ENCODE measurements at places on chromosomes 13 and 19.
A peak's percentile ranks its signal among the peaks of the same experiment; 100 is the strongest.

DNA sequence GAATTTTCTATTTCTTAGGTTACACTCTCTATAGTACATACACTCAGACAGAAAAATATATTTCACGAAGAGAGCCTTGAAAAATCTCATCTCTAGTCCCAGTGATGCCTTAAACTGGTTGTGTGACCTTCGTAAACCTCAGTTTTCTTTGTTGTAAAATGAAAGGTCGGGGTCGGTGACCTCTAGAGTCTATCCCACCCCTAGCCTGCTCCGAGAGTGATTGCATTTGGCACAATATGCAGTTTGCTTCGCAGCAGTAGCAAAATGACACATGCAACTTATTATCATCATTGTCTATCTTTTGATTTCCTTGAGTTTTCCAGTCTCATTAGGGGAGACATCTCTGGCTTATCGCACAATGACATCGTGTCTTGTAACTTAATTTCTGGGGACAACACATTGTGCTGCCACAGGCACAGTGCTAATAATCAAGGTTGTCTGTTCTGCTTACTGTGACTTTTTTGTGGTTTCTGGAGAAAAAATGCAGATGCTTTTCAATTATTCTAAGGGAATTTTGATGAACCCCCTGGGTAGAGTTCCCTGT is 115.0 kb downstream of the GGACT start:
- DNase-seq = no peak

DNA sequence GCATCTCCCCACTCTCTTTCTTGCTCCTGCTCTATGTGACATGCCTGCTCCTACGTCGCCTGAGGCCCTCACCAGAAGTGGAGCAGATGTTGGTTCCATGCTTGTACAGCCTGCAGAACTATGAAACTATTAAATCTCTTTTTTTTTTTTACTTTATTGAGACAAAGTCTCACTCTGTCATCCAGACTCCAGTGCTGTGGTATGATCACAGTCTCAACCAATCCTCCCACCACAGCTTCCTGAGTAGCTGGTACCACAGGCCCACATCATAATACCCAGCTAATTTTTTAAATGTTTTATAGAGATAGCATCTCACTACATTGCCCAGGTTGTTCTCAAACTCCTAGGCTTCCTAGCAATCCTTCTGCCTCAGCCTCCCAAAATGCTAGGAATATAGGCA is 1067.7 kb downstream of the PCDH9 start:
- DNase-seq = no peak

GRCh38 chr19:44741841-44742329 is 6.6 kb upstream of the BCL3 start:
- DNase-seq = peak; percentile 87

DNA sequence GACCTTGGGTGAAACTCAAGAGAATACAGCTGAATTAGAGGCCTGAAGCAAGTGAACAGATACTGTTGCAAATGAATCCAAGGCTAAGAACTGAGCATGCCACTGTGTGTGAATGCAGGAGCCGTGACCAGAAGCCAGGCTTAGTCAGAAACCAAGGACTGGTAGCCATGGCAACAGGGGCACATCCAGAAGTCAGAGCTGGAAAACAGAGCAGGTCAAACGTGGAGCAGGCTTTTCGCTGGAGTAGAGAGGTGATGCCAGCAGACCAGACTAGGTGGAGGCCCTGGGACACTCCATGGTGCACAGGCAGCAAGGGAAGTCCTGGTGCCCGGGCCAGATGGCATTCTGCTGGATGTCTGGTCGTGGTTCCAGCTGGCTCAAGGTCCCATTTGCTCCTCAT is 564.1 kb downstream of the PCDH9 start:
- no peak for DNase-seq

- no peak for DNase-seq
Observed at GRCh38 chr19:7216373-7216902, 77.8 kb downstream of the INSR start.

DNA sequence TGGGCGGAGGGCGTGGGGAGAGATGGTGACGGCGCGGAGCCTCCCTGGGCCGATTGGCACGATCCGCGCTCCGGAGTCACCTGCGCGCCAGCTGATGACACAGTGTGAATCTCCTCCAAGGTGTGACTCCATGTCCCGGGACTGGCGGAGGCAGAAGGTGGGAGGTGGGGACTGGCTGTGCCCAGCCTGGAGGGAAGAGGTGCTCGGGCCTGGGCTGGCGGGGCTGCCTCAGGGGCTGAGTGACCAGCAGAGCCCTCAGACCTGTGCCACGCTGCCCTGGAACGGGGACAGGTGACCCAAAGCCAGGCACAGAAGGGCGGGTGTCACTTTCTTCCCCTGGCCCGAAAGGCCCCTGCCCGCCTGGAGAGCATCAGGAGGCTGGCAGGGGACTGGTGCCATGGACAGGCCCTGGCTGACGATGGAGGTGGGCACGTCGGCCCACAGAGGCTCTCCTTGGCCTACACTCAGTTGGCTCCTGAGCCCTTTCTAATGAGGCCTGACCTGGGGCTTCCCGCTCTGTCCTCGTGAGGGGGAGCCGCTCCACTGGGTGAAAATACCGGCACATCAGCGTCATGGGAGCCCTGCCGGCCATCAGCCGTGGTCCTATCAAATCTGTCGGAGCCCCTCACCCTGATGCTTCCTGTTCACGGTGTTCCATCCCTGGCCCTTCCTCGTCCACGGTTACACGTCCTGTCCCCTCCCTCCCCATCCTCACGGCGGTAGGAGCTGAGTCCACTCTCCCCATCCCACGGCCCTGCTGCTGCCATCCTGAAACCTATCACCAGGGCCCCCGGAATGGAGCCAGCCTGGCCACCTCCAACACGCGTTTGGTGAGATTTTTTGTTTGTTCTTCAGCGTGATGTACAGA is 75.6 kb downstream of the SPACA7 start:
- DNase-seq = no peak

DNA sequence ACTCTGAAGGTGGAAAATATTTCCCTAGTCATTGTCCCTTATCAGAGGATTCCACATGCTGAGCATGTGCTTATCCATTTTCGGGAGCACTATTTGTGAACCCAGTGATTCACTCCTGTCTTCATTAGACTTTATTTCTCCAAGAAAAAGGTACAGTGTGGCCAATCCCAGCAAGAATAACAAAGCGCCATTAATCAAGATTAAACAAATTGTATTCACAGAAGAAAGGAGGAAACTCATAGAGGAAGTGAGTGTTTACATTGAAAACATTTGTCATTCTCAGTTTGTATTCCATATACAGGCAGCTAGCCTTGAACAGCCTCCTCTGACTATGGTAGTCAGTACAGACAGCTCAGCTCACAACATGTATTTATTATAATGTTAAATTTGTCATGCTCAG is 1669.9 kb upstream of the SPRY2 start:
- DNase-seq = no peak

GRCh38 chr13:66087269-66087710 is 1142.8 kb downstream of the PCDH9 start:
- no peak for DNase-seq

DNA sequence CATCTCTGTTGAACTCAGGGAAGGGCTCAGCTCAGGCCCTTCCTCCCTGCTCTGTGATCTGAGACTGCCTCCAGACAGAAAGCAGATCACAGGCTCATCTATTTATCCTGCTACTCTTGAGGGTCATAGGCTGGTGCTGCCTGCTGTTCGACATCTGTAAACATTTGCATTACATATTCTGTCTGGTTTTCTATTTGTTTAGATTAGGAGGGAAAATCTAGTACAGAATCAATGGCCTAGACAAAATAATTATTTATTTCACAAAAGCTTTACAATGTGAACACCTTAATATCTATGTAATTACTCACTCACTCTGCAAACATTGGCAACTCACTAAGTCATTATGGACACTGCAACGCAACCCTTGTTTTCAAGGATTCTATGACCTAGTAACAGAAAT is 43.0 kb downstream of the CEP89 start:
- DNase-seq = no peak

DNA sequence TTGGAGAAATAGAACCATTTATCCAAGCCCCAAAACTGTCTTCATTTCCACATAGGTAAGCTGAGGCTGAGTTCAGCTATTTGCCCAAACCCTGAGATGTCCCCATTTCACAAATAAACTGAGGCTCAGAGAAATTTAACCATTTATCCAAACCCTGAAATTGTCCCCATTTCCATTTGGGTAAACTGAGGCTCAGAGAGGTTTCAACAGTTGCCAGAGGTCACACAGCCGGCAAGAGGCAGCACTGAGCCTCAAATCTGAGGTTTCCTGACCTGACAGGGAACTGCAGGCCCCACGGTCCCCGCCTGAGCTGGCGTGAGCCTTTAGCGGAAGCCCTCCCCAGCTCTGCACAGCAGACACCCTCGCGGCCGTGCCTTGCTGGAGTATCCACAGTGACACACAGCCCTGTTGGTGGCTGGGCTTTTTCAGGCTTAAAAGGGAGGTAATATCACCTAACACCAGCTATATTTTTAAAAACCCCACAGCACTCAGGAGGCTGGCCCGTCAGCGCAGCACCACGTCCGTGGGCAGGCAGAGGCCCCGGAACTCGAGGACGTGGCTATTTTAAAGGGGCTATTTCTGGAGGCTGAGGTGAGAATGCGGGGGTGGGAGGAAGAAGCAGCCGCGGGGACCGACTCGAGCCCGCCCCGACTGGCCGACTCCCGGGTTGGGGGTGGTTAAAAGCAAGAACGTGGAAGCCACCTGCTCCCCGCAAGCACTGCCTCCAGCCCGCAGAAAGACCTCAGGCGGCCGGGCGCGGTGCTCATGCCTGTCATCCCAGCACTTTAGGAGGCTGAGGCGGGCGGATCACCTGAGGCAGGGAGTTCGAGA is 18.5 kb downstream of the PTPRS start:
- DNase-seq = no peak

- DNase-seq = no peak
Observed at GRCh38 chr19:53109527-53109926, 6.3 kb upstream of the ZNF160 start.

DNA sequence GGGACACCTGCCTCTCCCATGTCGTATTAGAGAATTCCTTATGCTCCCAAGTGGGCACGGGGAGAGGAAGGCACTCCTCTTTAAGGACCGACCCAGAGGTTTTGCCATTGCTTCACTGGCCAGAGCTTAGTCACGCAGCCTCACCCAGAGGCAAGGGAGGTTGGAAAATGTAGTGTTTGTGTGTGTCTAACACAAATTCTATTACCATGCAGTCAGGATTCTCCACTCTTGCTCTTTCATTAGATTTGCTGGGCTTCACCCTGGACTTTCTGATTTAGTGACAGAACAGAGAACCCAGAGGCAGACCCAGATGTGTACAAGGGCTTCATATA is 14.6 kb upstream of the NCCRP1 start:
- no peak for DNase-seq

- DNase-seq = peak; percentile 53
Observed at GRCh38 chr19:8075158-8076074, 22.9 kb downstream of the CCL25 start.

DNA sequence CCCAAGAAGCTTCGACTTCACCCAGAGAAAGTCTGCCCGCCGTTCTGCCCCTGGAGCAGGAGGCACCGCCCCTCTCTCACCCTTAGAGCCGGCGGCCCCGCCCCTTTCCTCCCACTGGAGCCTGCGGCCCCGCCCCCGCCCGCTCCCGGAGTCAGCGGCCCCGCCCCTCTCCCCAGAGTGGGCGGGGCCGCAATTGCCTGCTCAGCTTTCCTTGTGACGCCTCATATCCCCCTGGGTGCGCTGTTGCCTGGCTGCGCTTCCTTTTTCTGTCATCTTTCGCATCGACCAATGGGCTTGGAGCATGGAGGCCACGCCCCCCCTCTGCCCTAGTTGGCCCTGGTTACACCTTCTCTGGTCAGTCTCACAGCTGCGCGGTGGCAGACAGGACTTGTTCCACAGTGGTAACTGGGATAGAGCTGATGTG is 38.2 kb upstream of the ZNF492 start:
- no peak for DNase-seq

GRCh38 chr19:1315470-1316166 is 29.9 kb downstream of the EFNA2 start:
- peak; percentile 49 for DNase-seq

- DNase-seq = no peak
Observed at GRCh38 chr19:6498294-6499036, 3.6 kb downstream of the TUBB4A start.

- peak; percentile 74 for DNase-seq
Observed at GRCh38 chr19:1045247-1045603, 5.3 kb downstream of the ABCA7 start.

- no peak for DNase-seq
Observed at GRCh38 chr19:17468302-17469091, 1.8 kb upstream of the SLC27A1 start.

GRCh38 chr13:108662528-108662927 is 33.1 kb downstream of the MYO16 start:
- no peak for DNase-seq

GRCh38 chr13:63420685-63421084 is 2005.0 kb upstream of the PCDH20 start:
- no peak for DNase-seq

- DNase-seq = no peak
Observed at GRCh38 chr13:61852116-61852619, 436.5 kb upstream of the PCDH20 start.

- peak; percentile 60 for DNase-seq
Observed at GRCh38 chr13:44470638-44471562, 97.3 kb downstream of the SERP2 start.

DNA sequence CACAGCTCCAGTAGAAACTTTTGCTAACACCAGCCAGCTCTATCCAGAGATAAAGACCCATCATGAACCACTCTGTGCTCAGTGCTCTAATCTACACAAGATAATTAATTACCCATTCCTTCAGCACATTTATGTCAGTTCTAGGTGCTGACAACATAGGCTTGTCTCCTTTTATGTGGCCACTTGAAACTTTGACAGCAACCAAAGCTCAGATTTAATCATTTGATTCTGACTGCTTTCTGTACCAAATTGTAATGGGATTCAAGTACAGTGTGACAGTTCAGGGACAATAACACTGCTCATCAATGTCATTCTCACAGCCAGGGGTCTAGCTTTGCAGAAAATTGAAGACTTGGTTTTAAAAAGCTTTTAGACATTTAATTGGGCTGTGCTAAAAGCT is 266.6 kb downstream of the KCTD12 start:
- no peak for DNase-seq

DNA sequence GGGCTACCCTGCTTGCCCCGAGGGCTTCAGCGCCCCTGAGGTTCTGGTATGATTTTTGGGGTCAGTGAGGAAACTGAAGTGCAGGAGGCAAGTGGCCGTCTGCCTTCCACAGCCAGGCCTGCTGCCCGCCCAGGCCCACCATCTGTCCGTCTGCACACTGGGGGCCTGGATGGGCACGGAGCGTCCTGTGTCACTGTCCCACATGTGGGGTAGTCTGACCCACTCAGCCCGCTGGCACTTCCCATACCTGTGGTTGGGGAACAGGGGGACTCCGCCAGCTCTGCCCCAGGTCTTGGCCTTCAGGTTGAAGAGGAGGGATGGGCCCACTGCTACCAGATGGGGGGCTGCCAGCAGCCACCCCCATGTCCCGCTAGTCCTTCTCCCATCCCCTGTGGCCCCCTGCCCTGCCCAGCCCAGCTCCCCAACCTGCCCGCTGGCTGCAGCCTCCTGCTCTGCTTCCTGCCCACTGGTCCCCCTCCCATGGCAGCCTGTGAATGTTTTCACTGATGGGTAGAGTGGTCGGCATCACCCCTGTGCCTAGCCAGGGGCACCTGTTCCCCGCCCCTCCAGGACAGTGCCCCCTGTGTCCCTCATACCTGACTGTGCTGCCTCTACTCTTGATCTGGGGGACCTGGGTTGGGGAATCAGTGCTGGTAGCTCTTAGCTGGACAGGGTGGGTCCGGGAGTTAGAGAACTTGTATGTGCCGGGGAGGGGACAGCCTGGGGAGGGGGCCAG is 9.5 kb downstream of the PIAS4 start:
- DNase-seq = no peak

- no peak for DNase-seq
Observed at GRCh38 chr19:52659013-52659412, 20.9 kb upstream of the ZNF83 start.
